Fibroblast of upper back skin (primary cell): ENCODE measurements at places on chromosomes 2 and 18.

DNA sequence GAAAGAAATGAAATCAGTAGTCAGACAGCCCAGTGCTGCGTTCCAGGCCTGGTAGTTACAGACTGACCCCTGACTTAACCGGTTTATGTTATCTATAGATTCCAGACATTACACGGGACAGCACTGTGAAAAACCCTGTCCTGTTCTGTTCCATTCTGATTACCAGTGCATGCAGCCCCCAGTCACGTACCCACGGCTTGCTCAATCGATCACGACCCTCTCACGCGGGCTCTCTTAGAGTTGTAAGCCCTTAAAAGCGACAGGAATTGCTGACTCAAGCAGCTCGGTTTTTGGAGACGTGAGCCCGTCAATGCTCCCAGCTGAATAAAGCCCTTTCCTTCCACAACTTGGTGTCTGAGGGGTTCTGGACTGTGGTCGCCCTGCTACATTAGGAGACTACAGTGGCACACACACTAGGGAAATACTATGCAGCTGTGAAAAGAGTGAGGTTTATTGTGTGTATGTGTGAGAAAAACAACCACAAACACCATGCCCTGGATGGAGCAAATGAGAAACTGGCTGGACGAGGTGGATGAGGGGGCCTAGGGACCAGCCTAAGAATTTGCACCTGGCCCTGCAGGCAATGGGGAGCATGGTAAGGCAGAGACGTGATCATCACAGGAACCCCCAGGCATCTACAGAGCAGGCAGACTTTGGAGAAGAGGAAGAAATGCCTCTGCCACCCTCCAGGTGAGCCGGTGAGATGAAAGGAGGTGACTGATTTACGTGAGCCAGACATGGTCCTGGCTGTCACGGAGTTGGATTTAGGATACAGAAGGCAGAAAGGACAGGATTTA, 49.1 kb upstream of the SEMA4C start:
- DNase-seq, result no peak

- DNase-seq, result no peak
These were observed 165.3 kb downstream of the LCLAT1 start for GRCh38 chr2:30612371-30612770.

DNA sequence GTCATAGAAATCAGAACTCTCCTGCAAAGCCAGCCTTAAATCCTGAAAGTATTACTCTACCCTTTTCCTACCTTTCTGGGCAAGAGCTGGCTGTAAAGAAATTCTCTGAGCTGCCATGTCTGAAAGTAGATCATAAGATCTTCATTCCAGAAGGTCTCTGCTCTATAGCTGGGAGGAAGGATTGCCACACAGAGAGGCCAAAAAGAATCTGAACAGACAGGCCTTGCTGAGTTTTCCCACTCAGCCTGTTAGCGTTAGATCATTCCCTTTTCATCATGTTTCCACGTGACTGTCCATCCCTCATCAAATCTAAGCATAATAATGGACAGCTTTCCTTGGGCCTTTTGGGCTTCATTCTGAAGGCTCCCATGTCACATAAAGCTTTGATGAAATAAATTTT, 43.2 kb upstream of the FHL2 start:
- no peak for DNase-seq

DNA sequence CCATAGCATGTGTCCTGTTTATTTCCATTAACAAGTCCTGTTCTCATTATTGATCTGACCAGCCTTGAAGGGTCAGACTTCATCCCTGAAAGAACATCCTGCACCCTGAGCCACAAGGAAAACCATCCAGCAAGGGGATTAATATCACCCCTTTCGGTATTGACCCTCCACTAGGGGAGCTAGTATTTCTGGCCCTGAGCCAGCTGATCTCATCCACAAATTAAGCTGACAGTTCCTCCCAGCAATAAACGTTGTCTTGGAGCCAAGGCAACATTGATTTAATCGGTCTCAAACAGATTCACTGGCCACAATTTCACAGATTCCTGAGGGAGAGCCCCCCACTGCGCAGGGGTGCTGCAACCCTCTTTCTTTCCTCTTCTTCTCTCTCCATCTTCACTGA, 353.1 kb upstream of the FANCL start:
- DNase-seq, result no peak

GRCh38 chr18:31795747-31796146, 35.1 kb upstream of the SLC25A52 start:
- no peak for DNase-seq

GRCh38 chr2:174608866-174609214, 11.2 kb upstream of the WIPF1 start:
- DNase-seq, result no peak

GRCh38 chr2:37573451-37574388, 97.7 kb downstream of the CDC42EP3 start:
- peak; percentile 74 for DNase-seq

DNA sequence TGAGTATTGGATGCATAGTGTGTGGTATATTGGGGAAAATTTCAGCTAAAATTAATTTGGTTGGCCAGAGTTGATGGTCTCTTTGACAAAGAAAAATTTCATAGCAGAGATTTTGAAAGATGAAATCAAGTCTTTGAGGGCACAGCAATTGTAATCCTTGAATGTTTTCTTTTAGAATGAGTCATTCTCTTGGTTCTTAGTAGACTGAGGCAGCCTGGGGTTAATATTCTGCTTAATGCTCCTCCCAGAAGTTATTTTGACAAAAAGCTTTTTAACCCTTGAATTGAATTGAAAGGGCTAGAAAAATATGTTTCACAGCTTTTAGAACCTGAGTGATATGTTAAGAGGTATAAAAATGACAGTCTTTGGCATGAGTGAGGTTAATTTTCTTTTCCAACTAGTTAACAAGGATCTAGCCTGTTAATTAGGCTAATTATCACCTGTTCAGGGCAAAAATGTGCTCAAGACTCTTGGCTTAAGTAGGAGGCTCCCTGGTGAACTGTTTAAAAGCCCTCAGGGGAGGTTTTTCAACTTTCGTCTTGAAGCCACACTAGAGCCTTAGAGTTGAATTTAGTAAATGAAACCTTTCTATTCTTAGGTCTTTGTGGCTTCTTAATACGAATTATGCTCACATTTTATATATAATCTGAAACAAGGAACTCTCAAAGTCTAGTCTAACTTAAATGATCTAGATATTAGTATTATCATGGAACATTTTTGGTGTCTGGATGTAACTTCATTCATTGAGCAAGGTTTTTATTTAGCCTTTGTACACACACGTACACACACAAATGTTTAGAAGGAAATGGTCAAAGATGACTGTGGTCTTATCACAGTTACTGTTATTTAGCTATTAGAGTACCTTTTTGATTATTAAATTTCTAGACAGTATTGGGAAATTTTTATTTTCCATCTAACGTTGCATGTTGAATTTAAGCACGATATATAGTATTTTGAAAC, 272.5 kb downstream of the ZNF407 start:
- peak; percentile 1 for DNase-seq

- no peak for DNase-seq
These were observed 456.7 kb upstream of the HS6ST1 start for GRCh38 chr2:128775217-128775913.

GRCh38 chr2:19408592-19408991, 50.2 kb upstream of the OSR1 start:
- no peak for DNase-seq

DNA sequence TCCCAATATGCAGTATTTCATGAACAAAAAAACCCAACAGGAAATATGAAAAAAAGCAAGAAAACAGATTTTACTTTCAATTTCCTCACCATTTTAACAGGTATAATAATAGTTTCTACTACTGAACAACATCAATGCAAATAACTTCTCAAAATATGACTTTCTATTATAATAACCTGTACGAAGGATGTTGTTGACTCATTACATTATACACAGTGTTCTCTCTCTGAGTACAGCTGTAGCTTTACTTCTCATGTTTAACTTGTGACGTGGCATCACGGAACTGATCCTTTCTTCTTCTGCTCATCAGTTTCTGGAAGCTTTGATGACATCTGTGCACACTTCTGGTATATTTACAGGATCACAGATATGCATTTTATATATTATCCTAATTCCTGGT, 40.0 kb downstream of the FAM228A start:
- DNase-seq, result no peak

DNA sequence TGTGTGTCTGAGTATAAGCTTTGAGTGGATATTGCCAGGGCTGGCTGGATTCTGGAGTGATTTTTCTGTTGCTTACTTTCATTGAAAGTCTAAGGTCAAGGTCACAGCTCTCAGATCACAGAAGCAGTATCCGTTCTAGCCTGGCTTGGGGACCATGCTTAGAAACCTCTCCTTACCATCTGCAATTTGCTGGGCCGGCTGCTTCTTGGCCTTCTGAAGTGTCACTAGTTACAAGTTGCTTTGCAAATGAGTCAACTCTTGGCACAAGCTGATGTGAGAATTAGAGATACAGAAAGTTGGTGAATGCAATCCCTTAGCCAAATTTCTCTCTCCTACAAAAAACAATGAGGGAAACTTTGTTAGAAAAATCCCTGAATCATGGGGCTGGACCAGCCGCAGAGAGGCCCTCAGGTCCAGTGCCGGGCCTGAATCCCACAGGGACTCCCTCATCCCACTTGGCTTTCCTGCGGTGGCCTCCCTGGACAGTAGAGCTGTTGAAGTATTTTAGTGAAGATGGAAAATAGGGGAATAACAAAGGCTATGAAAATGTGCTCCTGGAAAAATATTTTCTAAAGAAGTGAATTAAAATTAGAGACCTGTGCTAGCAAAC, 92.7 kb upstream of the CNGA3 start:
- DNase-seq, result peak; percentile 21

DNA sequence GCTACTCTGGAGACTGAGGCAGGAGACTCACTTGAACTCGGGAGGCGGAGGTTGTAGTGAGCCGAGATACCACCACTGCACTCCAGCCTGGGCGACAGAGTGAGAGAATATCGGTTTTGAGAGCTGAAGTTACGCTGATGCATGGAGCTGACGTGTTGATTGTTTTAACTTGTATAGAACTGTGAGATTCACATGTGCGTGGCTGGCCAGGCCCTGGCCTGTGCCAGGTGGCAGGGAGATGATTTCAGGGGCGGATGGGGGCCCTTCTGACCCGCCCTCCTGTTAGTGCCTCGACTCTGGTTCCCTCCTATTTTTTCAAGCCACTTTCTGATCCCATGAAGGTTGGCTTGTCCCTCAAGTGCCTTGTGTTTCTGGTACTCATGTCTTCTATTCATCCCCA, 25.7 kb downstream of the GATA6 start:
- DNase-seq, result no peak

GRCh38 chr2:229485857-229486256, 214.8 kb upstream of the PID1 start:
- no peak for DNase-seq

DNA sequence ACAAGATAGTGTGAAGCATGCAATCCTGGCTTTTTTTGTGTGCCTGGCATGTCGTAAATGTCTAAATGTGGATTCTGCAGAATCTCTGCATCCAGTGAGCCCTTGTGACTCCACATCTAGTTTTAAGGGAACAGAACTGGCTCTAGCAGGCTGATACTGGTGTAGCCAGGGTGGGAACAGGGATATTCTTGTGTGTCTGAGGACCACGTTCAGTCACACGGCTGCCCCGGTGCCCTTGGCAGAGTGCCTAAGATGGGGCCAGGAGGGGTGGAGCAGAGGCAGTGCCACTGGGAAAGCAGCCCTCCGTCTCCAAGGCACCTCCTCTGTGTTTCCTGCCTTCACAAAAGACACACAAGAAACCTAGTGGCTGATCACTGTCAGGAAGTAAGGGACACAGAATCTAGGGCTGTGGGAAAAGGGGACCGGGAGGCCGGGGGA, 91.5 kb upstream of the PARD3B start:
- DNase-seq, result no peak

DNA sequence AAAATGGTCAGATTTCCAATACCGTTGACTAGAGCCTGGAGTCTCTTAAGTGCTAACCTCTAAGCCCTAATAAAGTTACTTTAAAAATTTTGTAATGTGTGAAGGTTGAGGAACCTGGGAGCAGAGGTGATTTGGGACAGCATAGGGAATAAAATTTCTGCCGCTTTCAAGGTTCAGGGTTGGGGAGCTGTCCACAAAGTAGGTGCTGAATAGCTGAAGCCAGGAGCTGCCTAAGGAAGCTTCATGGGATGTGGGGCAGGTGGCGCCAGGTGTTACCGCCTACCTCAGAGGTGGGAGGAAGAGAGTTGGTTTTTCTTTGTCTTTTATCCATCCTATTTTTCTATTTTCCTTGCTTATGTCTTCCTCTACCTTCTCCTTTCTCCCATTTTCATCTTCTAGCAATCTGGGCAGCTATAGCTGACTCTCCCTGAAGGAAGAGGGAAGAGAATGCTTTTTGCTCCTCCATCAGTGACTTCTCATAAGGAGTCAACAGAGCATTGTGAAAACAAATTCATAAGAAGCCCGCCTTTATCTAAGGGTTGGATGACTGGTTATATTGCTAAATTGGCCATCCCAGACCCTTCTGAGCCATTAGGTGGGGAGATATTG, 178.7 kb downstream of the CLIP4 start:
- DNase-seq, result peak; percentile 33

DNA sequence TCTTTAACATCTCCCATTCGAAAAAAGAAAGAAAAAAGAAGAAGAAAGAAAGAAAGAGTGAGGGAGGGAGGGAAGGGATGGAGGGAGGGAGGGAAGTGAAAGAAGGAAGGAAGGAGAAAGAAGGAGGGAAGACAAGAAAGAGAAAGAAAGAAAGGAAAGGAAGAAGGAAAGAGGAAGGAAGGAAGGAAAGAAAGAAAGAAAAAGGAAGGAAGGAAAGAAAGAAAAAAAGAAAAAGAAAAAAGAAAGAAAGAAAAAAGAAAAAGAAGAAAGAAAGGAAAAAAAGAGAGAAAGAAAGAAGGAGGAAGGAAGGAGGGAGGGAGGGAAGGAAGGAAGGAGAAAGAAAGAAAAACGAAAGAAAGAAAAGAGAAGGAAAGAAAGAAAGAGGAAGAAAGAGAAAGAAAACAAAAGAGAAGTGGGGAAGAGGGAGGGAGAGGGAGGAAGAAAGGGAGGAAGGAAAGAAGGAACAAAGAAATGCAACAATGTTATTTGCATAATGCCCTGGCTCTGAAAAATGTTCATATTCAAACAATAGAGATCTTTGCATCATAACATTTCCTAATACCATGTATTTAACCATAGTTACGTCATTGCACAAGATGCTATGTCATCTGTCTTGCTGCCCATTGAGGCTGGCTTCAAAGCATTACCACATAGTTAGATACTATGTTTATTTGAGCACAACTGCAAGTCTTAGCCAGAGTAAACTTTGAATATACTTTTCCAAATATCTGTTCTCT, 550.6 kb downstream of the DSC3 start:
- DNase-seq, result no peak

DNA sequence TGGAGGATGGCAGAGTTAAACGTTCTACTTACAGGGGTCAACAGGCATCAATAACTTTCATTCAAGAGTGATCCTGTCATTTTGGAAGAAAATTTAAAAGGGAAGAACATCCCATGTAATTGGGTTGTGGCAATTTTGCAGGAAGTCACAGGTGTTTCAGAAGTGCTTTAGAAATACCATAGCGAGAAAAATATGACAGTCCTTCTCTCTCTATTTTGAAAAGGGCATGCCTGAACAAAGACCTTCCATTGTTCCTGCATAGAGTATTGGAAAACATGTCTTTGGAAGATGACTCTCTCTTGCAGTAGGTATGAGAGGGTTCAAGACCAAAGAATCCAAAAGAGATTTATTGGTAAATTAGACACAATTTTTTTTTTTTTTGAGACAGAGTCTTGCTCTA, 81.8 kb upstream of the SERTAD2 start:
- DNase-seq, result no peak

- no peak for DNase-seq
These were observed 233.1 kb upstream of the POU3F3 start for GRCh38 chr2:104620801-104621200.

- DNase-seq, result peak; percentile 83
These were observed 29.7 kb downstream of the NOL10 start for GRCh38 chr2:10659898-10660568.
